ENCODE measurements at places on chromosomes 4 and X. TPM values are rescaled to one million over a fixed set of nuclear protein-coding genes. Genes with fewer than 3 reads are reported as not detected.

The PSAPL1 gene
- total RNA-seq = not detected

The IL13RA2 gene
- not detected for total RNA-seq

The TFE3 gene
- total RNA-seq = 30.8 TPM

The TMPRSS11E gene
- not detected for total RNA-seq

The GYPB gene
- not detected for total RNA-seq

The SPATA4 gene
- total RNA-seq = 0.12 TPM

The GAGE13 gene
- total RNA-seq = not detected

The GPR119 gene
- not detected for total RNA-seq

The PRDM8 gene
- total RNA-seq = 3.6 TPM

The STARD8 gene
- total RNA-seq = 3.3 TPM
